Kasumi-1 (cell line): ENCODE measurements at places on chromosomes 2 and 18.

- DNase-seq, result no peak
Measured at GRCh38 chr2:235860111-235860510, 308.1 kb downstream of the GBX2 start.

DNA sequence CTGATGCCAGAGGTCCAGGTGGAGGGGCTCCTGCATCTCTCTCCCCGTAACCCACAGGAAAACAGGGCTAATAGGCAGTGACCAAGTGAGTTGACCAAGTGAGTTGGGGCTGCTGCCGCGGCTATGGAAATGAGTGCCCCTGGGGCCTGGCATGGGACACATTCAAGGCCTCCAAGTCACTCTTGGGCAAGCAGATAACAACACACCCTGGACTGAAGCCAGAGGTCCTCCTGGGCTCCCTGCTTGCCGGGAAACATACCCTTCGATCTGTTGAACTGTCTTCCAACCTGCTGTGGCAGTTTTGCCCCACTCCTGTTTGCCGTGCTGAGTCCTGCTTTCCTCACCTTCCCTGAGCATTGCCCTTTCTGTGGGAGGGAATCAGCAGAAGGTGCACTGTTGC lies 89.2 kb downstream of the LIPG start:
- no peak for DNase-seq

DNA sequence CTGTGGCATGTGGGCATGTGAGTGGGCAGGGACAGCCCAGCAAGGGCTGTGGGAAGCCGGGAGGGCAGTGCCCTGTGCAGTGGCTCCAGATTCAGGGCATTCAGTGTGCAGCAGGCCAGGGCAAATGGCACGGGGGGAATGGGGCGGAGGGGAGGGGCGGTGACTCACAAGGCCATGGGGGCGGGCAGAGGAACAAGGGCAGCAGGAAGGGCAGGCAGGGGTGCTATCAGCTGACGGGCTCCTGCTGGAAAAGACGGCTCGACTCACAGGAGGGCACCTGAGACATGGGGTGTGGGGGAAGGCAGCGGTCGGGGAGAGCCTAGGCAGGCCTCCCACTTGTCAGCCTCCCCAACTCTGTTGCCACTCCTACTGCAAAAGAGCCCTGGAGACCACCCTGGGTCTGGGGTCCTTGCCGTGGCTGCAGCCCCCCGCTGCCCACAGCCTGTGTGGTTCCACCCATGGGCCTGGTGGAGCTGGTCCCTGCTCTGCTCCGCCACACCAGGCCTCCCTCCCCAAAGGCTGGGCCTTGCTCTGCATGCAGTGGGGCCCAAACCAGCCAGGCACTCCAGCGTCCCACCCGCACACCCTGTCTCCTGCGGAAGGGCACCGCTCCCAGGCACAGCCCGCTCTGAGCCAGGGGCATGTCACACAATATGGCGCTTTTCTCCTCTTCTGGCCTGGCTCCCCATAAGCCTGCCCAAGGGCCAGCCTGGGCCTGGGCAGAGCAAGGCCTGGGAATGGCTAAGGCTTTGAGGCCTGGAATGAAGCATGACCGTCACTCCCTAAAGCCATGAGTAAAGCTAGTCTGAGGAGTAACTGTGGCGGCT lies 25.9 kb downstream of the HS6ST1 start:
- DNase-seq, result no peak

DNA sequence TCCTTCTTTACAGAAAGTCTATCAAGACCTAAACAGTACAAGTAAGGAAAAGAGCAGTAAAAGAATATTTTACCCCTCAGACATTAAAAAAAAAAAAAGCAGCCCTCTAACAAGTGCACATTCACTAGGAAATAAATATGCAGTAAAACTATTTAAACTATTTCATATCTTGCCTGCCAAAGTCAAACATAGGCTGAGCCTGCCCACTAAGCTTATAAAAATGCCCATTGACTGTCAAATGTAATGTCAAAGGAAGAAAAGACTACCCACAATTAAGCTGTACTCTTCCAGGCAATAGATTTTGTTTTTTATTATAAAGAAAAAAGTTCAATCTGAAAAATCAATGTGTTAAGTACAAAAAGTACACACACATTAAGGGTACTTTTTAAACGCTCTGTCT lies 11.8 kb downstream of the ALS2 start:
- DNase-seq, result no peak

- DNase-seq, result no peak
Measured at GRCh38 chr2:17289669-17290068, 228.6 kb downstream of the RAD51AP2 start.

DNA sequence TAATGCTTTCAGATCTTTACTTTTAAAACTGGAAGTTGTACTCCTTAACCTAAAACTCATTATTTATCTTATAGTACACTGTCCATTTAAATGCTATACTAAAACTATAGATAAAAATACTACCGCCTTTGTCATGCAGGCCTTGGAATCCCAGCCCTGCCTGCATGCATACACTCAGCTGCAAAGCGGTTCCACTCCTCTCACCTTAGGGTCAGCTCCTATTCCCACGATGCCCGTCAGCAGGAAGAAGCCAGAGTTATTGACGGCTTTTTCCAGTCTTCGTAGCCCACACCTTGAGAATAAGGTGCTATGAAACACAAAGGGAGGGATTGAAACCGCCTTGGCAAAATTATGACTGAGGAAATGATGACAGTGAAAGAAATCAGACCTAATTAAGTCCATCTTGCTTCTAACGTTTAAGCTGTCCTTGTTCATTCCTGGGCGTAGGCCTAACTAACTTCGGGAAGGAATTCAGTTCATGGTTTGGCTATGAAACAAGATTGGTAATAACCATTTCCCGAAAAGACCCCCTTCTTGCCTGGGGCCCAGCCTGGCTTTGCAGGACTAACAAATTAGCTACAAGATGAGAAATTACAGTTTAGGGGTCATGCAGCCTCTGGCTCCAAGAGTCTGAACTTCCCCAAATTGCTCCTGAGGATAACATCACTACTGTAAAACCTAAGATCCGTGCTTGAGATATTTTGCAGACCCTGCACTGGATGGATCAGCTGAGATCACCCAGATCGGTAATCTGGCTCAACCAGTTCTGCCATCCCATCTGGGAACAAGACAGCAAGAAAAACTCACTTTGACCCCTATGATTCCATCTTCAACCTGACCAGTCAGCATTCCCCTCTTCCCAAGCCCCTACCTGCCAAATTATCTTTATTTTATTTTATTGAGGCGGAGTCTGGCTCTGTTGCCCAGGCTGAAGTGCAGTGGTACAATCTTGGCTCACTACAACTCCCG lies 17.1 kb downstream of the EPB41L5 start:
- no peak for DNase-seq

GRCh38 chr2:234880551-234881211 lies 71.1 kb upstream of the SH3BP4 start:
- no peak for DNase-seq

DNA sequence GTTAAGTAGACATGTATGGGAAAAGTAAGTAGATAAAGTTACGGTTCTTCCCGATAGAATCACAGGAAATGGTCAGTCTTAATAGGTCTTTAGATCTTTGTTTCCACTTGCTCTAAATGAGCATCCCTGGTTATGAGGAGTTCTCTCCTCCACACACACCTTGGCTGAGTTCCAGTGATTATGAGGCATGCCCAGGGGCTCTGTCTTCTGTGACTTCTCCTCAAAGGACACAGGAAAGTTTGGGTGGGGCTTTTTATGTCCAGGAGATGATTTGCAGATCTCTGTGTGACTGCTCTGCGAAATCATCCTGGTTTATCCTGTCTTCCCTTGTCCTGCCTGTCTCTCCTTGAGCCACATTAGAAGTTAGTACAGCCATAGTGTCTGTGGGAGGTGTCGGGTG lies 83.9 kb upstream of the EML6 start:
- DNase-seq, result no peak

GRCh38 chr2:238425979-238426567 lies 654 bp upstream of the ASB1 start:
- no peak for DNase-seq

- DNase-seq, result no peak
Measured at GRCh38 chr2:128794285-128794684, 475.6 kb upstream of the HS6ST1 start.

- no peak for DNase-seq
Measured at GRCh38 chr2:109132626-109133025, 3.6 kb downstream of the SH3RF3 start.

DNA sequence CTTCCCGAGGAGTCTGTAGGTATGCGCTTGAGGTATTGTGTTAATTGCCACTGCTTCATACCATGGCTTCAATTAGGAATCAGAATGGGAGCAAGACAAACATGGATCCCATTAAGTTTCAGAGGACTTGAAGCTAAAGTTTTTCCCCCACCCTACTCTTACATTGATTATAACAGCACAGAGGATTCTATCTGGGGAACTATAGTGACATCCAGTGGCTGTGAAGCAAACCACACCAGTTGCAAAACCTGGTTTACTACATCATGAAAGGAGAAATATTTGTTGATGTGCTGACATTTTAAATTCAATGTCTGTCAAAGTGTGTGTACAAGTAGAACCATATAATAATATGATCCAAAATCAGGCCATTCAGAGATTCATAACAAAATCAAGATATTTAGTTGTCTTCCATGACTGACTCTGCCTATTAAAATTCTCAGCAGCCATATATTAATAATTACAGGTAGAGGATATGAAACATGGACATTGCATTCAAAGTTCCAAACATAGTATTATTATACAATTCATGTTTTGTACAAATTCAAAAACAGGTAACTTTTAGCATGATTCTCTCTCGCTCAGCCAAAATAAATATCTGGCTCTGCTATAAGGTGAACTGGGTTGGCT lies 82.9 kb downstream of the GRB14 start:
- DNase-seq, result peak; percentile 72

- no peak for DNase-seq
Measured at GRCh38 chr2:8796315-8796848, 41.0 kb downstream of the KIDINS220 start.

DNA sequence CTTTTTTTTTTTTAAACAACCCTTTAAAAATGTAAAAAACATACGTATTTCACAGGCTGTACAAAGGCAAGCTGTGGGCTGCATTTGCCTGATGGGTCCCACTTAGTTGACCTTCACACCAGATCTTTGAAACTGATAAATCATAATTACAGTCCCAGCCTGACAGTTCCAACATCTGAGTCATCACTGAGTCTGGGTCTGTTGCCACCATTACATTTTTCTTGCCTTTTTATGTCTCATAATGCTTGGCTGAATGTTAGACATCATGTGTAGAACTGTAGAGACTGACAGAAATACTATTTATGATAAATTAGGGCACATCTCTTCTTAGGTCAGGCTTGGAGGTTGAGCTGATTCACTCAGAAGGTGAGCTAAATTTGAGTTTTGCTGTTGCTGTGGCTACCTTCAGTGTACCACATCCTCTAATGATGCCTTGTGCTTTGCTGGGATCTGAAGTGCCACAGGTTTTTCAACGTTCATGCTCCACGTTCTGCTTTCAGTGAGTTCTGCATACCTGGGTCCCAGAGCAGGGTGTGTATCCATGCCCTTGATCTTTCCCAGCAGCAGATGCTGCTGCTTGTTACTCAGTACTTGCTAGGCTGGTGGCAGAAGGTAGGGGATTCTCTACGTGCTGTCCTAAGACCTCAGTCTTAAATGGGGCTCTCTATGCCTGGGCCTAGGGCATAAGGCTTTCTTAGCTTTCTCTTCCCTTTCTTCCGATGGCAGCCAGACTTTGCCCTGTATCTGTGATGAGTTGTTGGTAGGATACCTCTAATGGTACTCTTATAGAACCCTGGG lies 160.6 kb upstream of the SMAD7 start:
- no peak for DNase-seq

DNA sequence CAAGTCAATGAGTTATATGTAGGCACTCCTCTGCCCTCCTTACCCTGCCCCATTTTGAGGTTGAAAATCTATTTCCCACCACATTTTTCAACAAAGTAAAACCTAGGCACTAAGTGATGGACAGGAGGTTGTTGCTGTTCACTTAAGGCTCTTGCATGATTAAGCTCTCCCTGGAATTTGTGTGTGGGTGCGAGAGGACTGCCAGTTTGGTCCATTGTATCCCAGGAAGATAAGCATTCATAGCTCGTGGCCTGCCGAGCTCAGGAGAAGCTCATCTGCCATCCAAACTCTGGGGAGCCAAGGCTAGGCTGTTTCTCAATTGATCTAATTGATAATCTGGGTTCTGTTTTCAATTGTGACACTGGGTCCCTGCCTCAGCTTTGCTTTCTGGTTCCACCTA lies 4.7 kb upstream of the MAP4K4 start:
- DNase-seq, result no peak

- no peak for DNase-seq
Measured at GRCh38 chr18:61687317-61687716, 205.5 kb downstream of the RNF152 start.

- no peak for DNase-seq
Measured at GRCh38 chr2:149225446-149225845, 104.9 kb upstream of the LYPD6 start.

DNA sequence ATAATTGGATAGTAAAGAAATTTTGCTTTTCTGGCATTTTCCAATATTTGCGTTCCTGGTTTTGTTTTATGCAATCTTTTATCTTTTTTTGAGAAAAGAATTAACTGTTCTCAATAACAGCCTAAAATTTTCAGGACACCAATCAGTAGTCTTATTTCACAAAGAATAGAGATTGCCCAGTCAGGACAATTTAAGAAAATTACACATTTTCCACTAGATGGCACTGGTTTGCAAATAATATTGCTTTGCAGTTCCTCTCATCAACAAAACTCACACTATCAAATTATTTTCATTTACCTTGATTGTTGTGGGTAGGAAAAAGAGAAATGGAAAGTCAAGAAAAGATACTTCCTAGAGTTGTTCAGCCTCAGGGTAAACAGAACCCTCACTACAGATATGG lies 2.4 kb upstream of the RBM45 start:
- peak; percentile 90 for DNase-seq

GRCh38 chr2:10432311-10433181 lies 15.6 kb downstream of the ODC1 start:
- DNase-seq, result no peak

DNA sequence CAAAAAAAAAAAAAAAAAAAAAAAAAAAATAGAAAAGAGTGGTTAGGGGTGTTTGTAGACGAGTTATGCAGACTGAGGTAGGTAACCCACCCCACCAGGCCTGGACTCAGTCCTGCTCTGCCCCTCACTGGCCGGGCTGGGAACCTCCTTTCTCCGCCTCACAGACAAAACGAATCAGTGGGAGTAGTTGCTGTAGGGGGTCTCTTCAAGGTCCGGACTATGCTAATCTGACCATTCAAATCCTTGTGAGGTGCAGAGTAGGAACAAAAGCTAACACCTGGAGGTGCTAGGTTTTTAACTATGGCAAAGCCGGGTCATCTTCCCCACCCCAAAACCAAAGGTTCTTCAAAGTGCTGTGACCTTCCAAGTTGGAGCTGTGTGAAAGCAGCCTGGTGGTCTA lies 223.7 kb downstream of the SLC4A3 start:
- no peak for DNase-seq

GRCh38 chr2:143142598-143142997 lies 13.4 kb downstream of the ARHGAP15 start:
- DNase-seq, result no peak
